ENCODE measurements at places on chromosomes 12 and 14.

GRCh38 chr14:100350986-100351385 lies 27.8 kb downstream of the SLC25A47 start:
- no peak for DNase-seq

DNA sequence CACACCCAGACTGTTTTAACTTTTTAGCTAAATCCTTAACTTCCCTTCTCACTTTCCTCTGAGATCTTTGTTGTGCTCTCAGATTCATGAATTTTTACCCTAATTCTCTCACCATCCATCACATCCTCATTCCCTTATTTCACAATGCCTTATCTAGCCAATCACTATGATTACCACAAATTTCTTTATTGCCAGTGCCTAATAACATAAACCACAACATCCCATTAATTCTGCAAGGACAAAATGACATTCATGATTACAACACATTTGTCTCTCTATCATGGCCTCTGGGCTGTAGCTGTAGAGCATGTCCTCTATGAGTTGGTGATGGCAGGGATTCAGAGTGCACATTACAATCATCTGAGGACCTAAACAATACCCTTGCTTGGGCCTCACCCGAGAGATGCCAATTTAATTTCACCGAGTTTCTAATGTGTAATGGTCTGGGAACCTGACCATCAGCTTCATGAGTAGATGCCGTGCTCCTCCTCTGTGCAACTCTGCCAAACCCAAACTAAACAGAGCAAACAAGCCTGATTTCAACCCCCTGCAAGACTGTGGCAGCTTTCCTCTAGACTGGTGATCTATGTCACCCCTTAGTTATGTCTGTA lies 99.3 kb downstream of the SPTSSA start:
- no peak for DNase-seq

DNA sequence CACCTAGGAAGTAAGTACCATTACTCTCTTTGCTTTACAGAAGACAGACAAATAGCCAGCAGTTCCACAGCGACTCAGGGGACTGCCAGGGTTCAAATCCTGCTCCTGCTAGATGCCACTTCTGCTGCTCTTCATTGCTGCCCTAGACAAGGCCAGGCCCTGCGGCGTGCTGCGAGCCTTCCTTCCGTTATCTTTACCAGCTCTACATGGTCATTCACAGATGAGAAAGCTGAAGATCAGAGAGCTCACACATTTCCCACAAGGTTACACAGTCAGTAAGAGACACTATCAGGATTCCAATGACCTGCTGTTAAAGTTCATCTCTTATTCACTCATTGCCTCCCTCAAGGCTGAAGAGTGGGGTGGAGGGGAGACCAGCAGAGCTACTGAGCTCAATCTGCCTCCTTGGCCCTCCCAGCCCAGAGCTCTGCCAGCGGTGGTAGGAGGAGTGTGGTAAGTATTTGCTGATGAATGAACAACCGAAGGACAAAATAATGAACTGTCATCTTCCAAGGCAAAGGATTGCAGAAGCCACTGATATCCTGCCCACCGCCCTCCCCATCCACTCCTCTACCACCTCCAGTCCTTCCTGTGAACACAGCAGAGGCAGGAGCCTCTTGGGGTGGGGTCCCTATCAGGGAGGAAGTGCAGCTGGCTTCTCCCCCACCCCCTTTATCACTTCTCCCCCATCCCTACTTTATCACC lies 14.6 kb upstream of the HDAC7 start:
- DNase-seq, result no peak

DNA sequence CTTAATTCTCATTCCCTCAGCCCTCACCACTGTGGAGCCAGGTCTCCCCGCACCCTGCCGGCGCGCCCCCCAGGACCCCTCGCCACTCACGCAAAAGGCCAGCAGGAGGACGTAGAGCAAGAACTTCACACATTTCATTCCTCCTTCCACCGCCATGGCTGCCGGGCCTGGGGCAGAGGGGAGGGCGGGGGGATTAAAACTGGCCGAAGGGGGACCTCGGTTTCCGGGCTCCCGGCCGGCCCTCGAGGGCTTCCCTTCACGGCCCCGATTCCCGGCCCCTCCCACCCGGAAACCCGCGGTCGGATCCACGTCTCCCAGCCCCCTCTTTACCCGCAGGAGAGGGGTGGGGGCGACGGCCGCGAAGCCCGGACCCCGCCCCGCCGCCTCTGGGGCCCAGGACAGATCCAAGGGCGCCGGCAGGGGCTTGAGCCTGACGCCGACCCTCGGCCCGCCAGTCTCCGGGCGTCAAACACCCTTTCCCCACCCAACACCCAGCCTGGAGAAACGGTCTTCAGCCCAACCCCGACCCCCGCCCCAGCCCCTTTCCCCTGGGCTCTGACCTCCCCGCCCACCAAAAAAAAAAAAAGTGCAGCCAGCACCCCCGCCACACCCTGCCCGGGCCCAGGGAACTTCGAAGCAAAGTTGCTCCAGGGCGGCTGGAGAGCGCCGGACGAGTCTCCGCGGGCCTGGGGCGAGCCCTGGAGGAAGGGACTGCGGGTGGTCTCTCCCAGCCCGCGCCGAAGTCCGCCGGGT lies 447 bp downstream of the CD63 start:
- DNase-seq, result peak; percentile 83

- DNase-seq, result peak; percentile 58
These were observed 2.1 kb downstream of the CKAP4 start for GRCh38 chr12:106245767-106246166.

GRCh38 chr12:122090759-122091515 lies 12.4 kb downstream of the MLXIP start:
- DNase-seq, result no peak

GRCh38 chr14:68475802-68476201 lies 317.1 kb downstream of the ZFP36L1 start:
- no peak for DNase-seq

- DNase-seq, result no peak
These were observed 160.8 kb upstream of the KRR1 start for GRCh38 chr12:75672200-75672599.

- DNase-seq, result no peak
These were observed 244.2 kb downstream of the GPHN start for GRCh38 chr14:66752109-66752508.

- DNase-seq, result no peak
These were observed 175.9 kb downstream of the NTS start for GRCh38 chr12:86050010-86050409.

DNA sequence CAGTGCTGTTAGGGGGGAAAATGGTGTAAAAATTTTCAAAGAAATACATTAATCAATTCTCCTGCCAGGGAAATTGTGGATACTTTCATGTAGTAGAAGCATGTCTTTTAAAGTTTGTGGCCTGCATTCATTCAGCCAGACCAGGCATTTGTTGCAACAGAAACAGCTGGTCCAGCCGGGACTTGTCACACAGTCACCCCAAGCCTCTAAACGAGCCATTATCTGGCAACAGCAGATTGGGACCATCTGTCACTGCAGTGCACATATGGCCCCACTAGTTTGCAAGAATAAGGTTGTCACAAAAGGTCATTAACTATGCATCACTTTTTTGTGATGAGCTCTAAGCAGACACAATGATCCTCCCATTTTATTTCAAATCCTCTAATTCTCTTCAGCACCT lies 193.9 kb downstream of the PHLDA1 start:
- no peak for DNase-seq

GRCh38 chr12:6553051-6553868 lies 2.6 kb downstream of the IFFO1 start:
- peak; percentile 90 for DNase-seq

GRCh38 chr12:44054281-44054680 lies 218.4 kb downstream of the TMEM117 start:
- DNase-seq, result no peak

DNA sequence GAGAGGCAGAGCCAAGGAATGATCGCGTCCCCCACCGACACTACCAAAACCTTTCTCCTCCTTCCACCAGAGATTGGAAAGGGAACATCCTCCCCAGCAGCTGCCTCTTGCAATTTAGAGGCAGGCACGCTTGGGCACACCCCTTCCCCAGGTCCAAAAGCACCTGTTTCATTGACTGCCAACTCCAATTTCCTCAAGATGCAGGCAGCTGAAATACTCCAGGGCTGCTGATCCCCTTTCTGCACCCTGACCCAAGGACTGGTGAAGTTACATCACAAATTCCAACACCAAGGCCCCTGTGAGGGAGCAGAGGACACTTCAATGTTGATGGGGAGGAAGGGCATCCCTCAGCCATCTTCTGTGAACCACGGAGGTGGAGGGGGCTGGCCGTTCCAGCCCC lies 33.8 kb downstream of the BCL11B start:
- DNase-seq, result no peak

DNA sequence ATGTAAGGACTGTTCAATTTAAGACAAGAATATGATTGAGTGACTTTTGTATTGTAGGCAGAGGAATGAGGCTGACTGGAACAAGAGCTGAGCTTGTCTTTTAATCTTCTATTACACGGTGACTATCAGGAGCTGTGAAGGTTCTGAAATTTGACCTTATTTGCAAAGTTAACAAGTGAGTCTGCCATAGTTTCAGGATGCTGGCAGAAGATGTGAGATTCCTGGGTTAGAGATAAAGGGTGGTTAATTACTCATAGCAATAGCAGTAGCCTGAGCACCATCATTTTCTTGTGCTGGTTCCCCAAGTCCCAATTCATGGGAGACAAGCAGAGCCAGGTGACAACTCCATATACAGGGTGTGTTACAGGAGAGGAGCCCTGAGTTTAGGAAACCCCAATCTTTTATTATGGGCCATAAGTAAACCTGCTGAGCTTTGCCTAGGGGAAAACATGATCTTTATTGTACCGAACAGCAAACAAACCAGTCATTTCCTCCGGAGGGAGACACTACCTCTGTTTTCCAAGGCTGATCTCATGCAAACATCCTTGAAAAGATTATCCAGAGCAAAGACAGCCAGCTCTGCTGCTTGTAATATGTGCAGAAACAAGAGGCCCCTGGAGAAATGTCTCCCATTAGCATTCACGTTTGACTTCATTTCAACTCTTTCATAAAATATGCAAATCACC lies 51.7 kb upstream of the DDX11 start:
- no peak for DNase-seq

DNA sequence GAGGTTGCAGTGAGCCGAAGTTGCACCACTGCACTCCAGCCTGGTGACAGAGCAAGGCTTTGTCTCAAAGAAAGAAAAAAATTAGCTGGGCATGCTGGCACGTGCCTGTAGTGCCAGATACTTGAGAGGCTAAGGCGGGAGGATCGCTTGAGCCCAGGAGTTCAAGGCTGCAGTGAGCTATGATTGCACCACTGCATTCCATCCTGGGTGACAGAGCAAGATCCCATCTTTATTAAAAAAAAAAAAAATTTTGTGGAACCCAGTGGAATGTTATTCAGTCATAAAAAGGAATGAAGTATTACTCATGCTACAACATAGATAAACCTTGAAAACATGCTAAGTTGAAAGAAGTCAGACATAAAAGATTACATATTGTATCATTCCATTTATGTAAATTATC lies 8.3 kb upstream of the ERBB3 start:
- peak; percentile 24 for DNase-seq

DNA sequence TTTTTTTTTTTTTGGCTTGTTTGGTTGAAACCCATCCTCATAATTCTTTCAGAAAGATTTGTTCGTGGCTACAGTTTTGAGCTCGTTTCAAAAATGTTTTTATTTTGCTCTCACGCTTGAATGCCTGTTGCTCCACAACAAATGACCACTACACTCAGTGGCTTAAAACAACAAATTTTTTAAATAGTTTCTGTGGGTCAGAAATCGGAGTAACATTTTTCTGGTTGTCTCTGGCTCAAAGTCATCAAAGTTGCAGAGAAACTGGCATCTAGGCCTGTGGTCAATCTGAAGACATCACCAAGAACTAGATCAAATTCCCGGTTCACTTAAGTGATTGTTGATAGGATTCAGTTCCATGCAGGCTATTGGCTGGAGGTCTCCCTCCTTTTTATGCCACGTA lies 560.0 kb downstream of the SNAPC1 start:
- no peak for DNase-seq

- peak; percentile 80 for DNase-seq
These were observed 485.1 kb downstream of the ZFP36L1 start for GRCh38 chr14:68307790-68308168.

DNA sequence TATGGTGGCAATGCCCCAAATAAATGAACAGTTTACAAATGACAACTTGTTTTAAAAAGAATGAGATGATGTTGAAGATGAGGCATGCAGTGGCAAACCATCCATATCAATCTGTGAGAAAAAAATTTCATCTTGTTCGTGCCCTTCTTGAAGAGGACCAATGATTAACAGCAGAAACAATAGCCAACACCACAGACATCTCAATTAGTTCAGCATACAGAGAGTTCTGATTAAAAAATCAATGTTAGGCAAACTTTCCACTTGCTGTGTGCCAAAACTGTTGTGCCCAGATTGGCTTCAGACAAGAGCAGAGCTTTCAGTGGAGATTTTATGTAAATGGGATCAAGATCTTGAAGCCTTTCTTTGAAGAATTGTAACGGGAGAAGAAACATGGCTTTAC lies 329.9 kb downstream of the BMP4 start:
- no peak for DNase-seq

DNA sequence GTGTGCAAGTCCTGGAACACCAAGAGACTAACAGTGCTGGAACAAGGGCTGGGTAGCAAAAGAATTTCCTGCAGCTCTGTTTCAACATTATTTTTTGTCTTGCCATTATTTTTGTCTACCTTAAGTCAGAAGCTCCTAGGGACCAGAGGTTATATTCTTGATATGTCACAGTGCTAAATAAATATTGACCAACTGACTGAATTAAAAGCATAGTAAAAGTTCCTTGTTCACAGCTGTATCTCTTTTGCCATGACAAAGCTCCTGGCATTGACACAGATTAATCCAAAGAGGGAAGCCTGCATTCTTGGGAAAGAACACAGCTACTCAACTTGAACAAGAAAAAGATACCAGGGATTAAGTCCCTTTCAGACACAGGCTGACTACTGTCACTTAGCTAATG lies 136.5 kb downstream of the SPTSSA start:
- DNase-seq, result no peak

- DNase-seq, result peak; percentile 88
These were observed 176.7 kb downstream of the PAH start for GRCh38 chr12:102740141-102740955.

DNA sequence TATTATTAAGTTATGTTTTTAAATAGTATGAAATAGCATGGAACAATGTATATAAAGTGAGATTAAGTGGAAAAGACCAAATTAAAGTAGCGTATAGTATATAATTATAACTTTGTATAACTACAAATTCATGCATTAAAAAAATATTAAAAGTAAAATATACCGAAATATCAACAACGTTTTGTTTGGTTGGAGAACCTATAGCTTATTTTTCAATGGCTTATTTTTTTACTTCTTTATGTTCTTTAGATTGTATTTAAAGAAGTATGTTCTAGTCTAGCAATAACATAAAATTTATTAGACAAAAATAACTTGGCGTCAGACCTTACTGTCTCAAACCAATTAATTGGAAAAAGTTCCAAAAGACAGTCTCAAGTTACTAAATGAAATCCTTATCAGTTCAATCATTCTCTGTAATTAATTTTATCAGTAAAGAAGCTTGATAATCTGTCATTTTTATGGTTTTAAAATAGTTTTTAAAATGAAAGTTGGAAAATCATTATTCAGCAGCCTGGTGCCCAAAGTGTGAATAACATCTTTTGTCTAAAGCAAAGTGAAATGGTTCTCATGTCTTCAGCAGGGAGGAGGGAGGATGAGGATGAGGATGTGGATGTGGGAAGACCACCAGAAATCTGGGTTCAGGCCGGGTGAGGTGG lies 46.7 kb downstream of the IRAK3 start:
- DNase-seq, result peak; percentile 29

- peak; percentile 52 for DNase-seq
These were observed 653 bp downstream of the PA2G4 start for GRCh38 chr12:56104815-56105608.

GRCh38 chr14:71328954-71329353 lies 421.7 kb downstream of the PCNX1 start:
- no peak for DNase-seq

- DNase-seq, result no peak
These were observed 198.4 kb upstream of the FOXN3 start for GRCh38 chr14:89615421-89615820.
